ENCODE measurements at places on chromosomes 6 and 20.

- no peak for DNase-seq
Measured at GRCh38 chr6:82569022-82569421, 205.4 kb downstream of the TPBG start.

DNA sequence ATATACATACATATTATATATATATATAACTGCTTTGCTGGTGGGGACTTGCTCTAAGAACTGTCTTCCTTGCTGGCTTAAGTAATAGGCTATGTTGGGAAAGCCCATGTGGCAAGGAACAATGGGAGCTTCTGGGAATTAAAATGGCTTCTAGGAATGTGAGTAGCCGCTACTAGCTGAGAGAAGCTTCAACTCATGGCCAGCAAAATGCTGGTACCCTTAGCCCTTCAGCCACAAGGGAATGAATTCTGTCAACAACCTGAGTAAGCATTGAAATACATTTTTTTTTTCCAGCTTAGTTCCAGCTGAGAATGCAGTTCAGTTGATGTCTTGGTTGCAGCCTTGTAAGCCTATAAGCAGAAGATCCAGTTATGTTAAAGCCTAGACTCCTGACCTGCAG is 911.7 kb upstream of the MAP3K7 start:
- DNase-seq = no peak

- no peak for DNase-seq
Measured at GRCh38 chr20:10679269-10679668, 5.5 kb upstream of the JAG1 start.

DNA sequence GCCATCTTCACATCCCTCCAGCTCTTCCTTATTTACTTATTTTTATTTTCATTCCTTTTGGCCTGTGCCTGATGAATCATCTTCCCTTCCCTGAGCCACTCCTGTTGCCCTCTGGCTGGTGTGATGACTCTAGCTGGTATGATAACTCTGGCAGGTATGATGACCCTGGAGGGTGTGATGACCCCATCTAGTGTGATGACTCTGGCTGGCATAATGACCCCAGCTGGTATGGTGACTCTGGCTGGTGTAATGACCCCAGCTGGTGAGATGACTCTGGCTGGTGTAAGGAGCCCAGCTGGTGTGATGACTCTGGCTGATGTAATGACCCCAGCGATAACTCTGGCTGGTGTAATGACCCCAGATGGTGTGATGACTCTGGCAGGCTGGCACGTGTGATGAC is 426.8 kb downstream of the QKI start:
- no peak for DNase-seq

GRCh38 chr6:5339786-5340185 is 78.5 kb downstream of the FARS2 start:
- DNase-seq = no peak

GRCh38 chr6:124964764-124965105 is 2.5 kb downstream of the RNF217 start:
- no peak for DNase-seq

DNA sequence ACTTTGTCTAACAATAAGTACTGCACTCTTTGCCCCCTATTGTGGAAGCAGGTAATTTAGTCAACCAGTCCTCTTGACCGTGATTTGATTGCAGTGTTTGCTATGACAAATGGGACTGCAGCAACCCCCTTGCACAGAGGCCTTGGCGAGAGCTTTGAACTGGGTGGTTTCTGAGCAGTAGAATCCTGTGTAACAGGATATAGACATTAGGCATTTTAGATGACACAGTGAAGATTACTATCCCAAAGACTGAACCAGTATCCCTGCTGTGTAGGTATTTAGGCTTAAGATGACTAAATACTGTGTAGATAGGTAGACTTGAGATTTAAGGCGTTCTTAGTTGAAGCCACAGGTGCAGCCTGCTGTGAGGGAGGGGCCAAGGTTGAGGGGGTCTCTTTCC is 9.9 kb downstream of the DNMT3B start:
- DNase-seq = no peak

GRCh38 chr20:56229812-56230211 is 18.7 kb upstream of the MC3R start:
- no peak for DNase-seq

DNA sequence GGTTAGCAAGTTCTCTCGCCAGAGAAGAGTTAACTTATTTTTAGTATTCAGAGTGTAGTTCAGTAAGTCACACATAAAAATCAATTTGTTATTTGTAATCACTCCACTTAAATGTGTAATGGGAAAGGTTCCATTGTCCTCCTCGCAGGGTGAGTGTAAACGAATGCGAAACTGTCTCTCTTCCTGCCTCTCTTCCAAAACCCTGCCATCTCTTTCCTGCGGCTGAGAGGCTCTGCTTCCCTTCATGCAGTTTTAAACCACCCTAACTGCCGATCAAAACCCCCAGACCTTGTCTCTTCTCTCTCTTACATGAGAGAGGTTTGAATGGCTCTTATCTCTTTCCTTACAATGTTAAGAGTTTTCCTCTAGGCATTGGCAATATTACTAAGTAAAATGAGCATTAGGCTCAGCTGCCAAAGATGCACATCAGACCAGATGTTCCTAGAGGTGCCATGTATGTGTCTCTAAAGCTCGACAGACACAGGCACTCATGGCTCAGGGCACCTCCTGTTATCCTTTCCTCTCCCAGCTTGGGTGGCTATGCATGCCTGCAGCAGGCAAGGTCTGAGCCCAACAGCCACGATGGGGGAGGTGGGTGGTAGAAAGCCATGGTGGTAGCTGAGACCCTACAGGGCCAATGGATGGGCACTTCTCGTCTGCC is 91.2 kb downstream of the JARID2 start:
- no peak for DNase-seq

DNA sequence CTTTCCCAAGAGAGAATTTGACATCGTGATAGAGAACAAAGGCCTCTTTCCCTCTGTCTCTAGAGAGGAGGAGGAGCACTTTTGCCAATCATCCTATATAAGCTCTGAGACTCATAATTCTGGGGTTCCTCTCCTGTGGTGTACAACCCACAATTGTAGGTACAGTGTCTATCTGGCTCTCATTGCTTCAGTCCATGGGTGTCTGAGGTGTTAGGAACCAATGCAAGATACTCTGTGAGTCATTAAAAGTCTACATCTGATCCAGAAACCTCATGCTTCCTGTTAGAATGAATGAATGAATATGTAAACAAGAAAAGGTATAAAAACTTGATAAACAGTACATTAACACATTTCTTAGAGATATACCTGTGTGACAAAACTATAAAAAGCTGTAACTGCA is 356.7 kb downstream of the QKI start:
- no peak for DNase-seq

DNA sequence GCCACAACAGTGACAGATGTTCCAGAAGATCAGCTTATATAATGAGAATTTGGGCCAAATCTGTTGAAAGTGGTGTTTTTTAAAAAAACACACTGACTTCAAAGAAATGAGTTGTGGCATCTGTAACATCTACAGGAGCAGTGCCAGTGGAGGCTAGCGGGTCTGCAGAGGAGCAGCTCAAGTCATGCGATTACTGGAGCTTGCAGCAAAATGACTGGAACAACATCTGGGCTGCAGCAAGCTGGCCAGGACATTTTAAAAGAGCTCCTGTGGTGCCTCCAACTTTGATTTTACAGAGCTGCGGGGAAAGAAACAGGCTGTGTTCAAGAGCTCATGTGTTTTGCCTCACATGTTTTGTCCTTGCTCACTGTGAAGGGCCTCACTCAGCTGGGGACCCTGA is 57.2 kb downstream of the TBX18 start:
- DNase-seq = no peak

GRCh38 chr20:6074145-6074561 is 20.3 kb upstream of the LRRN4 start:
- no peak for DNase-seq

DNA sequence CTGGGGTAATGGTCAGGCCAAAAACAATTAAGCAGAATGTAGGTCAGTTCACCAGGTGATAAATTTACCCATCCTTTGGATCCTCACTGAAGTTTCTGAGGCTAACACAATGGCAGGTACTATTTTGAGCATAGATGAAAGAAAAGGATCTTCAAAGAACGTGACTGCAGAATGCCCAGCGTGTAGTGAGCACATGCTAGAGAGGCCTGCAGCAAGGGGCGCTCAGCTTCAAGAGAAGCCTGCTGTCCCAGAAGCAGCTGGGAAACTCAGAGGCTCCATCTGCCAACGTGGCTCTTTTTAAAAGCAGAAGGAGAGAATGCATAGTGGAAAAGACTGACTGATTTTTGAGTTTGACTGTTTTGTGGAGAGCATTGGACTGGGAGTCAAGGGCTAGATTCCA is 57.4 kb downstream of the CD83 start:
- DNase-seq = no peak

GRCh38 chr6:13259393-13259792 is 68.9 kb downstream of the TBC1D7 start:
- no peak for DNase-seq

GRCh38 chr20:60752741-60753420 is 499.2 kb upstream of the CDH4 start:
- no peak for DNase-seq

- DNase-seq = no peak
Measured at GRCh38 chr6:165956874-165957273, 210.8 kb downstream of the TBXT start.

DNA sequence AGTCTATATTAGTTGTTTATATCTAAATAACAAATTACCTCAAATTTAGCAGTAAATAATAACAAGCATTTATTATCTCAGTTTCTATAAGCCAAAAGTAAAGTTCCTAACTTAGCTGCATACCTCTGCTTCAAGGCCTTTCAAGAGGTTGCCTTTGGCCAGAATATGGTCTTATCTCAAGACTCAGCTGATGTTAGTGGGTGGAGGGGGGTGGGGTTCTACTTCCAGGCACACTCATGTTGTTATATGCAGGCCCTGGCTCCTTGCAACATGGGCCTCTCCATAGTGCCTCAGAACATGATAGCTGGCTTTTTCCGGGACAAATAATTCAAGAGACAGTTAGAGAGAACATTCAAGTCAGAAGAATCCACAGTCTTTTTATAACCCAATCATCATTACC is 266.0 kb downstream of the ADGRB3 start:
- DNase-seq = no peak

GRCh38 chr20:36467076-36467999 is 74.0 kb upstream of the MYL9 start:
- peak; percentile 73 for DNase-seq

- DNase-seq = no peak
Measured at GRCh38 chr20:645318-646106, 7.5 kb downstream of the SRXN1 start.

- DNase-seq = no peak
Measured at GRCh38 chr6:134980846-134981245, 30.9 kb upstream of the ALDH8A1 start.

DNA sequence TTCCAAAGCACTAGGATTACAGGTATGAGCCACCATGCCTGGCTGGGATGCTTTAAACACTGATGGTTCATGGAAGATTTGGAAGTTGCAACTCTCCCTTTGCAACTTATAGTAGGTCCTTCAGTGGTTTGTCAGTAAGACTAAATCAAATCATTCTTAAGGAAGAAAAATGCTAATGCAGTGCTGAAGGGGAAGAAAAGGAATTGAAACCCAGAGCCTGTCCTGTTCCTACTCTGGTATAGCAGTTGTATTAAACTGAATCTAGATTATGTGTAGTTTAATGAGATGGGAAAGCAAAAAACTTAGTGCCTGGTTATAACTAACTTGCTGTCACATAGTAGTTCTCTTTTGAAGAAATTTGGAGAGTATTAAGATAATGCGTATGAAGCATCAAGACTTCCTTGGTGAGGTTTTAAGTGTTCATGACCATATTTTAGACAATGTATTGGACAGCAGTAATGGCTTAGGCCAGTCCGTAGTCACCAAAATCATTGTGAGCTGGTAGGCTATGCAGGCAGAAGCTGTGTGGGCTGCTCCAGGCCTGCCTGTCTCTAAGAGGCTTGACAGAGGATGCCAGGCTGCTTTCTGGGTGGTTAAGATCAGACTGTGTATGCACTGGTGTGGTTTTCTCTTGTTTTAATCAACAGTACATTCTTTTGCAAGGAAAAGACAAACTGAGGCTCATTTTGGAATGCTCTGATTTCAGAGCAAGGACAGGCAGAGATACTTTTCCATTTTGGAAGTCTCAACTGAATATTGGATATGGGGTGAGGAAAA is 14.0 kb downstream of the PAQR8 start:
- no peak for DNase-seq

DNA sequence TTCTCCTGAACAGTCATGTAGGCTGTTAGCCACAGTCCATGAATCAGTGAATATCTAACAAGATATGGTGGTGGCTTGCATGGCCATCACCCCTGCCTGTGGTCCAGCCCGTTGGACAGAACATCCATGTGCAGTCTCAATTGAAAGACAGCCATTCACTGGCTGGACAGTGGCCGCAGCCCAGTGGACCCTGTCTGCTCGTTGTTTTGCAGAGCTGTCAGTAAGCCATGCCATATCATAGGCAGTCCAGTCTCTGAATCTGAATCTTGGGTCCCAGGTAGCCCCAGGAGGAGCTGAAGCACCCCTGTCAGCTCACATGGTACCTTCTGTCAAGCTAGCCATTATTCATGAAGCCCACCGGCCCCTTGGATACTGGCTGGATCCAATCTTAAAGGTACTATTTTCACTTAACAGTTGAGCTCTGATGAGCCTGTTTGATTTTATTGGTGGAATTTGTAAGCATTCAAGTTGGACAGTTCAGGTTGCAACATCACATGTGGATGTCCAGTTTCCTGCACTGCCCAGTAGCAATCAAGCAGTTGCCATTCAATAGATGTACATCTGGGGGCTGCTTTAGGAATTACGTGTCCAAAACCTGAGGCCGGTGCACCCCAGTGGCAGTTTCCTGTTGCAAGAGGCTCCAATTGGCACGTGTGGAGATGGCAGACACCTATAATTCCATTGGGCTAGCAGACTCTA is 37.8 kb downstream of the SERPINB1 start:
- no peak for DNase-seq

- no peak for DNase-seq
Measured at GRCh38 chr6:148166339-148166968, 176.2 kb upstream of the SASH1 start.

DNA sequence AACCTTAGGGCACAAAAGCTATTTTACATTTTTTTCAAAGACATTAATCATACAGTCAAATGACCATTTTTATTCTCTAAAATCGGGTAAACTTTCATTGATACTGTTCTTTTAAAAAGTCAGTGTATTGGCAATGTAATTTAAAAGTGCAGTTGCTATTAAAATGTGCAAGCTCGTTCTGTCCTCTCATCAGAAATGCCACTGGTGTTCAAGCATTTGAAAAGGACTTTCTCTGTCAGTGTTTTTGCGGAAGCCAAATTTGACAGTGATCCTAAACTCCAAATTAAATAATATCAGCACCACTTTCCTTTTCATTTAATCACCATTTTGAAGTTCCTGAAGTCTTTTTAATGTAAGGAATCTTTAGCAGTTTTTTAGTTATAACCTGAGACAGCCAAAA is 69.6 kb downstream of the AFG1L start:
- DNase-seq = no peak

DNA sequence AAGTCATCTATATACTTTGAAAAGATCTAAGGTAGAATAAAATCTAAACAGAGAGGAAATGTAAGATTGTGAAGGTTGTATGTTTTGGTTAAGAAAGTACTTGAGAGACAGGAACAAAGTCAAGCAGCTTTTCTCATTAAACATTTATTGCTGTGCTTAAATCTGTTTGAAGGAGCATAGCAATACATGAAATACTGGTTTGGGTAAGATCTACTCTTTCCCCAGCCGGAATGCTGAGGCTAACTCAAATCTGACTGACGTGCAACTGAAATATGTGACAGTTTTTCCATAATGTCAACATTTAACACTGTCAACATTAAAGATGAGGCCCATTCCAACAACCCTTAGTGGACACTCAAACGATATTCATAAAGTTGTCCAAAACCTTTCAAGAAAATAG is 59.9 kb downstream of the MAN1A1 start:
- no peak for DNase-seq
